ENCODE measurements at places on chromosomes 4 and X.

- no peak for DNase-seq
Measured at GRCh38 chrX:23133551-23133950, 133.8 kb downstream of the DDX53 start.

GRCh38 chrX:13692771-13693231 lies 3.9 kb downstream of the RAB9A start:
- DNase-seq = no peak

GRCh38 chr4:57973819-57974218 lies 863.6 kb upstream of the IGFBP7 start:
- DNase-seq = no peak

- no peak for DNase-seq
Measured at GRCh38 chrX:64093761-64094160, 111.7 kb downstream of the AMER1 start.

DNA sequence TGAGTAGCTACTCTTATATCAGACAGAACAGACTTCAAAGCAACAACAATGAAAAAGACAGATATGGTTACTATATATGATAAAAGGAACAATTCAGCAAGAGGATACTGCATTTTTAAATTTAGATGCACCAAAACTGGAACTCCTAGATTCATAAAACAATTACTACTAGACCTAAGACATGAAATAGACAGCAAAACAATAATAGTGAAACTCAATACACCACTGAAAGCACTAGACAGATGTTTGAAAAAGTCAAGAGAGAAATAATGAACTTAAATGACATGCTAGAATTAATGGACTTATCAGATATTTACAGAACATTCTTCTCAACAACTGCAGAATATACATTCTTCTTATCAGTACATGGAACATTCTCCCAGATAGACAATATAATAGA lies 99.5 kb upstream of the ITM2A start:
- no peak for DNase-seq

DNA sequence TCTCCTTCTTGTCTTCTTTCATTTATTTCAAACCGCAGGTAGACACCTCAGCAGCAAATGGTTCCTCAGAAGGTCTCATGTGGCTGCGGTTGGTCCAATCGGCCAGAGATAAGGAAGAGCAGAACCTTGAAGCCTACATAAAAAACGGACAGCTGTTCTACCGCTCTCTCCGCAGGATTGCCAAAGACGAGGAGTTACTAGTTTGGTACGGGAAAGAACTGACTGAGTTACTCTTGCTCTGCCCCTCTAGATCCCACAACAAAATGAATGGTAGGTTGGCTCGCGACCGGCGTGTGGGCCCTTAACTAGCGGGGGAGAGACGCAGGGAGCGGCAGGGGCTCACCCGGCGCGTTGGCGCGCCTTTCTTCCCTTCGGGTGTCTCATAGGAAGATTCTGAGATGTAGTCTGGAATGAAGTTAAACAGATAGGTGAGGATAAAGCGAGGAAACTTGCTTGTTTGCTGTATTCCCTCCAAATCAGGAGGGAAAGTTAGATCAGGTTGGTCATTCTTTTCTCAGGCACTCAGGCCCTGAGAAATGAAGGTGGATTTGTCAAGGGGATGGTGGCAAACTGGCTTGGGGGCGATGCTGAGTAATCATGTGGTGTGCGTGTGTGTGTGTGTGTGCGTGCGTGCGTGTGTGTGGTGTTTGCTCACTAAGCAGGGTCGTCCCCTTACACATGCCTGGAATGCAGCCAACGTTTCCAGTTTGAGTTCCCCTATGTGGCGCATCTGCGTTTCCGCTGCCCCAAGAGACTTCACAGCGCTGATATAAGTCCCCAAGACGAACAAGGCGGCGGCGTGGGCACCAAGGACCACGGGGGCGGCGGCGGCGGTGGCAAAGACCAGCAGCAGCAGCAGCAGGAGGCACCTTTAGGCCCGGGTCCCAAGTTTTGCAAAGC lies 4.2 kb downstream of the PRDM8 start:
- peak; percentile 34 for DNase-seq

DNA sequence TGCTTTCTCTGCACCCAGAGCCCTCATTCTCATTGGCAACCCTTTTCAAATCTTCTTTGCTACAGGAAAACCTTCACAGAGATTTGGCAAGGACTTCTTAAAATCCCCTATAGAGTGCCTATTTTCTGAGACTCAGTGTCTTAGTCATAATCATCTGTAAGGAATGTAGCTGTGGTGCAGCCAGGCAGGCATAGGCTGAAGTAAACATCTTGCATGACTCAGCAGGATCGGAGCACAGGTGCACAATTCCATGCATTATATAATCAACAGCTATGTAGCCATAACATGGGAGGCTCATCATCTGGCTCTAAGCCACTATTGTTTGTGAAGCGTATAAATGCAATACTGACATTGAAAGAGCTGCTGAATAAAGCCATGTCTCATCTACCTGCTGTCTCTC lies 368.8 kb downstream of the MAGEE1 start:
- no peak for DNase-seq

DNA sequence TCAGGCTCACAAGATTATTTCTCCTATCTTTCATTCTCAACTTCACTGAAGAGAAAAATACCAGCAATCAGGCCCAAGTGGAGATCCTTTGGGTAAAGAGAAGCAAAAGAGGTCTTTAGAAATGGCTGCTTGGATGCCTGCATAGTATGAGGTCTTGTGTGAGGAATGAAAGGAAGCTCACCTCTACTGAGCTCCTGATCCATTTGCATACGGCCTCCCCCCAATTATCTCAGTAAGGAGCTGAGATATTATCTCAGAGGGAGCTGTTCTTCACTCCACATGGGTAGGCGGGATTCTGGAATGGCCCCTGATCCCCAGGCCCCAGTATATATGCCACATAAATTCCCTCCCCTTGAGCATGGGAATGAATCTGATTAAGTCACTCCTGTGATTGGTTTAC lies 75.8 kb downstream of the EVC2 start:
- DNase-seq = no peak

DNA sequence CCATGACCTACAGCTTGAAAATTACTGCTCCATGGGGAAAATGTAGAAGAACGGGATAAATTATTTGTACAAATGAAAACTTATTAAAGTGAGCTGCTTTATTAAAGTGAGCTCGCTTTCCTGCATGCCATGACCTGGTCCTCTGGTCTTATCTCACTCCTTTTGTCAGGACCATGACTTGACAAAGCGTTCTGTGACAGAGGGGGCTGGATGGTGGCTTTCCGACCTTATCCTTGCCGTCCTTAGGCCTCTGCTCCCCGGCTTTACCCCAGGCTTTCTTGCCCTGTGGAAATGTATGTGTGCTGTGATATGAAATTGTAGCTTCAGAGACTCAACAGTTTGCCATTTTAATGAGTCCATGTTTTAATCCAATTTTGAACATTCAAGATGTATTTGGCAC lies 44.0 kb upstream of the FBXW7 start:
- DNase-seq = no peak

DNA sequence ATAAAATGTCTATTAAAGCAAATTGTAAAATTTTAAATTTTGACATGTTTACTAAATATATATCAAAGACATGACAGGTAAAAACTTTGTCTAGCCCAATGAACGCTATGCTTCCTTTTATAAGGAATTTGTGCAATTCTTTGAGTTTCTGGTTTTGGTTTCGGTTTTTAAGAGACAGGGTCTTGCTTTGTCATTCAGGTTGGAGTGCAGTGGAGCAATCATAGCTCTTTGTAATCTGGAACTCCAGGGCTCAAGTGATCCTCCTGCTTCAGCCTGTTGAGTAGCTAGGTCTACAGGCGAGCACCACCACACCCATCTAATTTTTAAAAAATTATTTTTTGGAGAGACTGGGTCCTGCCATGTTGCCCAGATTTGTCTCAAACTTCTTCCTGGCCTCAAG lies 60.7 kb downstream of the BLTP1 start:
- no peak for DNase-seq

DNA sequence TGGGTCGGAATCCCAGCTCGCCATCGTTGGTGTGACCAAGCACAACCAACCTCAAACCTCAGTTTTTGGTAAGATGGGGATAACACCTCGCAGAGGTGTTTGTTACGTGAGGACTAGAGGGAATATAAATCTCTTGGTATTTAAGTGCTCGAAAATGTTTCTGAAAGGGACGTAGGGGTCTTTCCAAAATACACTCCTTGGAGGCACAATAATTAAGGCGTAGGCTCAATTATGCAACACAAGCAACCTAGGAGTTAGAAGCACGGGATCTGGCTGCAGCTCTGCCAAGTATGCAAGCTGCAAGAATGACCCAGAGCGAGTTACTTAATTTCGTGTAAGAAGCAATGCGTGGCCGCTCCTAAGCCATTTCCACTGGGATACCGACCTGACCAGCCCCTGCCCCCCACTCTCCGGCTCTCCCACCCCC lies 552 bp downstream of the ADH5 start:
- no peak for DNase-seq

- DNase-seq = no peak
Measured at GRCh38 chr4:151917145-151917734, 156.4 kb upstream of the GATB start.

GRCh38 chrX:3252744-3253143 lies 93.7 kb downstream of the MXRA5 start:
- DNase-seq = no peak

DNA sequence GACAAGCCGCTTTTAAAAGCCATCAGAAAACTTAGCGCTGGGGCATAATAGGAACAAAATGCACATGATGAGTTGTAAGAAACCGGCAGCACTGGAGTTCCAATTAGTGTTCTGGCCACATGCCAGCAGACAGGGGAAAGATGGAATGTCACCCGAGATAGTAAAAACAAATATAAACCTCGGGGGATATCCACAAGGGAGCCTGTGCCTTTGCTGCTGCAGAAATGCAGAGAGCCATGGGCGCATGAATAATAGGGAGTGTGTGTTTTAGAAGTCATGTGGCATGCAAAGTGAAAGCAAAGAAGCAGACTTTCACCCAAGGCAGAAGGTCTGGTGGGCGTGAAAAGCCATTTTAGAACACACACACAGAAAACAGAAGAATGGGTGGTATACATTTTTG lies 19.1 kb downstream of the GPRASP3 start:
- no peak for DNase-seq

DNA sequence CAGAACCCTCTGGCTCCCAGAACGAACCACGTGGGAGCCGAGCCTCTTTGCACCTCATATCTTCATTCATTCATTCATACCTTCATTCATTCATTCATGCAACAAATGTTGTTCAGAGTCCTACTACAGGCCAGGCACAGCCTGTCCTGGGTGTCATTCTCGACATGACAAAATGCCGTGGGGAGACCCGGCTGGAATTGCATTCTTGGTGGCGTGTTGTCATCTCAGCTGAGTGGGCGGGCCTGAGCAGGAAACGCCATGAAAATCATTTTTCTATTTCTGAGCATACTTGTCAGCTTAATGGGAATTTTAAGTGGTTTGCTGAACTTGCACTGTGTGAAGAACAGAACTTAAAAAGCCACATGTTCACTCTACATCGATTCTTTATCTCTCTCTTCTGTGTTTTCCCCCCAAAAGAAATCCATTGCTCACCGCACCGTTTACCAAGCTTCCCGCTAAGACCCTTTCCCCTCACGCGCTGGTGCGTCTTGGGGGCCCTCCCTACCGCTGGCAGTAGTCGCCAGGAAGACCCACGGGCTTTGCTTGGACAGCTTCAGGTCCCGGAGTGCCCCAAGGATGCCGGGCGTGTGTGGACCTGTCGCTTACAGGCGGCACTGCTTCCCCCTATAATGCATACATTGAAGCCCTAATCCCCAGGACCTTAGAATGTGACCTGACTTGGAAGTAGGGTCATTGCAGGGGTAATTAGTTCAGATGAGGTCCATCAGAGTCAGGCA lies 41.6 kb upstream of the HMX1 start:
- no peak for DNase-seq

GRCh38 chr4:17126321-17126966 lies 228.0 kb upstream of the LDB2 start:
- DNase-seq = no peak

DNA sequence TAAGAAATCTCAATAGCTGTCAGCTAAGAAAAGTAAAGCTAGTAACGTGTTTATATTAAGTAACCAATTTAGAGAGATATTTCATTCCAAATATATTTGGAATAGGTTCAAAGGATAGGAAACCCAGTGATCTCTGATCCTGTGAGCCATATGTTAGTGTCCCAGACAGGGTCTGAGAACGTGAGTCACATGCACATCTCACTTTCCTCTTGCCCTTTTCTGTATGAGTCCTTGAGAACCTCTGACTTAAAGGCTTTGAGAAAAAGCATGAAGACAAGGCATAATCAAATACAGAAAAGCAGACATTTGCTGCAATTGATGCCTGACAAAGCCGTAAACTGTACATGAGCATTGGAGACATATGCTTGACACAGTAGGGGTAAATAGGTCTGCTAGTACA lies 655.1 kb upstream of the ADGRL3 start:
- no peak for DNase-seq

DNA sequence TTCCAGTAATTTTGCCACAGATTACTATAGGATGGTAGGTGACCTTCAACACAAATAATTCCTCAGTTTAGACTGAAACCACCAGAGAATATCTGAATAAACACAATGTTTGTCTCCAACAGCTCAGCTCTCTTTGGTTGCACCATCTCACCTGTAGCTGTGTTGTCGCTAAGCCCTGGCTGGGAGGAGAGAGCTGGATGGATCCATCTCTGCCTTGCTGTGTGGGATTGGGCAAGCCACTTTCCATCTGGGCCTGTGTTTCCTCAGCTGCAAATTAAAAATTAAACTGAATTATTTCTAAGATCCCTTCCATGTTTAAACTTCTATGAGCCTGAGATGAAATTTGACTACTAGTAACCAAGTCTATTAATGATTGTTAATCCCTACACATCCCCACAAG lies 310.2 kb downstream of the FBXW7 start:
- no peak for DNase-seq

GRCh38 chr4:173332021-173332487 lies 2.1 kb downstream of the HMGB2 start:
- no peak for DNase-seq

- no peak for DNase-seq
Measured at GRCh38 chr4:17866810-17867209, 56.0 kb downstream of the NCAPG start.

All from stimulated activated CD8-positive, alpha-beta memory T cell treated with anti-CD3 and anti-CD28 coated beads, Interleukin-4, amount 100 ng/mL, for 1 hour (primary cell).